Endothelial cell (in vitro differentiated cells): ENCODE measurements at places on chromosomes 3 and 15. TPM values are rescaled to one million over a fixed set of nuclear protein-coding genes. Genes with fewer than 3 reads are reported as not detected.

GRCh38 chr3:192597506-192597905 is 129.8 kb downstream of the FGF12 start:
- DNase-seq: no peak

- DNase-seq: no peak
These were observed 14.4 kb downstream of the TMPRSS7 start for GRCh38 chr3:112048911-112049310.

DNA sequence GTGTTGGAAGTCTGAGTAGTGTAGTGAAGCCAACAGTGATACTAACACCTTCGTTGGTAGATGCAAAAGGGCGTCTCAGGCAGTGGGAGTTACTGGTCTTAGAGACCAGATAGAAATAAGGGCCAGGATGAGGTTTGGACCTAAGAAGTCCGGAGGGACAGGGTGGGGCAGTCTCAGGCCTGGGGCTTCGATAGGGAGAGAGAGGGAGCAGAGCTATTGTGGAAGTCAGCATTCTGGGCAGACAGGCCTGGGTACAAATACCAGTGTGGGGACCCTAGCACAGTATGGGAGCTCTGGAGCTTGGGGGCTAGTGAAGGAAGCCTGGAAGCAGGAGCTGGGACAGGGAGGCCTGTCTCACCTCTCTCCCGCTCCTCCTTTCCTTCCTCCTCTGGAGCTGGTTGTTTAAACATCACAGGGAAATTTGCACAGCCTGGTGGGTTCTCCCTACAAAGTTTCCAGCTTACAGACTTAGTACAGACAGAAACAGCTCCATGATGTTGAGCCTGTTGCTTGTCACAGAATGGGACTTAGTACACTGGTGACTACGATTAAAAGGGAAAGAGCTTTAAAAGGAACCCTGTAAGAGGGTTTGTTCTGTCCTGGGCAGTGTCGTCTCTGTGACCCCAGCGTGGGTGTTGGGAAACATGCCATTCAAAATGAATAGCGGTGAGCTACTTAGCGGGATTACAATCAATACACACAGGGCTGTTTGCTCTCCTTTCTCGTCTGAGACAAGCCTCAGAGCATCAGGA is 76.4 kb upstream of the TNFAIP8L3 start:
- no peak for DNase-seq

DNA sequence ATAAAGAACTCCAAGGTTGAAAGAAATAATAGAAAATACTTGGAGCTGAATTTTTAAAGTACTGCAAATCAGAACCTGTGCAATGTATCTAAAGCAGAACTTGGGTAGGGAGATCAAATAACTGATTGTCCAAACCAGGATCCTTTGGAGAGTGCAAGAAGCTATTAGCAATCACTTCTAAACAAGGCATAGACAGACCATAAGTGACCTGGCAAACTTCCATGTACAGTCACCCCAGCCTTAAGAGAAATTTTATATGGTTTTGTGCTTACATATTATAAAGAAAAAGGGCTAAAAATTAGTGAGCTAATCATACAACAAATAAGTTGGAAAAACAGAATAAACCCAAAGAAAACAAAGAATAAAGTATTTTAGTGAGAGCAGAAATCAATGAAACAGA is 35.2 kb downstream of the ETV5 start:
- no peak for DNase-seq

DNA sequence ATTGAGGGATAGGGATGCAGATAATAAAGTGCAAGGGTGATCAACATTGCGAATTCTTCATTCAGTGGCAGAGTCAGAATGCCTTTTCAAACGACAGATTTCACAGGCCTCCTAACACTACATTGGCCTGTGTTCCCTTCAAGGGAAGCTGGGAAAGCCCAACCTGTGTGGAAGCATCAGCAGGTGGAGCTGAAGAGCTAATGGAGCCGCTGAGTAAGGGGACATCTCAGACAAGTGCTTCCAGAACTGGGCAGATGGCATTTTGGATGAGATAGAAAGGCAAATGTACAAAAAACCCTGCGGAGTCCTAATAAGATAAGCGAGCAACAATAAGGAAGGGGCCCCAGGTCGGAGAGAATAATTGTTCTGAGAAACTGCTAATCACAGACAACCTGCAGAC is 8.5 kb upstream of the SLC24A5 start:
- peak; percentile 38 for DNase-seq

DNA sequence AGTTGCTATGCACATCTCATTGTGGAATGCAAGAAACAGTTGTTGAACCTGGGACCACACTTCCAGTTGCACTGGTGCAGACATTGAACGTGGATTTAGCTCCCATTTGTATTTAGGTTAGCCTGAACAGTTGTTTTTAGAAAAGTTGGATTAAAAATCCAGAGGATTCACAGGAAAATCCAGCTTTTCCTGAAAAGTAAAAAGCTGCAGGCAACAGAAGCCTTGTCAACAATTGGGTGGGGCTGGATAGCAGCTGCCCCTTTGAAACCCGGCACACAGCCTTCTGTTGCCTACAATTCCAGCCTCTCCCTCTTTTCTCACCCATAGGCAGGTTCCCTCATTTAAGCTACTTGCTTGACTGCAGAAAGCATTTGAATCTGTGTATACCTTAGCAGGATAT is 165.3 kb upstream of the TBL1XR1 start:
- no peak for DNase-seq

GRCh38 chr15:44015545-44016305 is 179.3 kb downstream of the FRMD5 start:
- DNase-seq: no peak

- no peak for DNase-seq
These were observed 67.2 kb downstream of the CRTC3 start for GRCh38 chr15:90596943-90597342.

- no peak for DNase-seq
These were observed 190.7 kb upstream of the MCTP2 start for GRCh38 chr15:94040541-94041248.

GRCh38 chr15:40097968-40098476 is 10.7 kb downstream of the BMF start:
- no peak for DNase-seq

DNA sequence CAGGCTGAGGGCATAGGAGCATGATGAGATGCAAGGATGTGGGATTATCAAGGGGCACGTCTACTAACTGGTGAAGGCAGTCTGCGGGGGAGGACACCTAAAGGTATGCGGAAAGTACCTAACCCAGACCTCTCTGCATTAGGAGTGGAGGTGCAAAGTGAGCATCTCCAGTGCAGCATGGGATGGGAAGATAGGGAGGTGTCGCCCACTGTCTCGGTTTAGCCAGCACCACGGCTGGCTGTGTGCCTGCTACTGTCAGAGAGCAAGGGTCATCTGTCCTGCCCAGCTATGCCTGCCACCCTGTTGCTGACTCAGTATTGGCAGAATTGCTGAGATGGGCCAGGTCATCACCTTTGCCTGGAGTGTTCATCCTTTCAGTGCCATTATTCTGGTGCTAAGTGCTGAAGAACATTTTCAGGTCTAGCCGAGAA is 40.1 kb downstream of the OXNAD1 start:
- DNase-seq: no peak

DNA sequence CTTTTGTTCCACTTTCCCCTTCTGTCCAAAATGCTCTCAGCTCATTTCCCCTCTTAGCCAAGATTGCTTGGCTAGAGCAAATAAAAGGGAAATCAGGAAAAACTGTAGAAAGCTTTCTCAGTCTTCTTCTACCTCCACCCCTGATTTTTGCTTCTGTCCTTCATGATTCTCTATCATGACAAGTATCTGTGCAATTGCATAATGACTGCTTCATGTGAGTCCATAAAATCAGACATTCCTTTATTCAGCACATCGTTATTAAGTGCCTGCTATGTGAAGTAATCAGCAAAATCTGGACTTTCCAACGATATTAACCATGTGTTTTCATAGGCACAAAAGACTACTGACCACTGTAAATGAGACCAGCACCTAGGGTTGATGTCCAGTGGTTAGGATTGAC is 321.5 kb upstream of the CBLB start:
- DNase-seq: no peak

- no peak for DNase-seq
These were observed 49.7 kb downstream of the ST8SIA2 start for GRCh38 chr15:92443381-92443780.

DNA sequence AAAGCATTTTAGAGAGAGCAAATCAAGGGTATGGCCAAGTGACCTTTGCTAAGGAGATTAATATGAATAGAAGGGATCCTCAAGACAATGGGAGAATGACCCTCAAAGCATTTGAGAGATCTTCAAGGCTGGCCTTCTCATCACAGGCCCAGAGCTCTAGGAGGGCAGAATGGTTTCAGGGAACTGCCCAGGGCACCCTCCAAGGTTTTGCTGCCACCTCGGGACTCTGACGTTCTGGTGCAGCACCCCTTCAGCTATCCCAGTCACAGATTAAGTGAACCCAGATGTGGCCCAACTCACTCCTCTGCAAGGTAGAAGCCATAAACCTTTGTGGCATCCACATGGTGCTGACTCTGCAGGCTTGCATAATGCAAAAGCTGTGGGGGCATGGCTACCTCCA is 209.3 kb downstream of the TLE3 start:
- no peak for DNase-seq

DNA sequence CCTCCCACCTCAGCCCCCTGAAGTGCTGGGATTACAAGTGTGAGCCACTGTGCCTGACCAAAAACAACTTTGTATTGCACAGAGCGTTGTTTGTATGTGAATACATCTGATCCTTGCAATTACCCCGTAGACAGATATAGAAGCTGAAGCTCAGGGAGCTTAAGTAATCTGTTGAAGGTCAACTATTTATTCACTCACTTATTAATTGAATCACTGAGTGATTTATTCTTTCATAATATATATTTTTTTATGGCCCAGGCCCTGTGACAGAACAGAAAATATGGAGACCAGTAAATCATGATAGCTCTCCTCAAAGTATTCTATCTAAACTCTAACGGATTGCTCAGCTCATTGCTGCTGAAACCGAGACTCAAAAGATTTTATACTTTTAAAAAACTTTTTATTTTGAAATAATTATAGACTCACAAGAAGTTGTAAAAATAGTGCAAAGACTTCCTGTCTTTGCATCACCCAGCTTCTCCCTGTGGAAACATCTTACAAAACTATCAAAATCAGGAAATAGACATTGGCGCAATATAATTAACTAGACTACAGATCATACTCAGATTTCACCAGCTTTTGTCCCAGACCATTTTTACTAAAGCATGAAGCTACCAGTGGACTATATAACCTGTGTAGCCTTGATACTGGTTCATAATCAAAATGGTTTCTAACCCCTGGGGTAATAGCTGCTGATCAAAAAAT is 466.1 kb downstream of the PDCD6IP start:
- no peak for DNase-seq

- DNase-seq: no peak
These were observed 38.5 kb downstream of the B3GNT5 start for GRCh38 chr3:183291497-183292031.

DNA sequence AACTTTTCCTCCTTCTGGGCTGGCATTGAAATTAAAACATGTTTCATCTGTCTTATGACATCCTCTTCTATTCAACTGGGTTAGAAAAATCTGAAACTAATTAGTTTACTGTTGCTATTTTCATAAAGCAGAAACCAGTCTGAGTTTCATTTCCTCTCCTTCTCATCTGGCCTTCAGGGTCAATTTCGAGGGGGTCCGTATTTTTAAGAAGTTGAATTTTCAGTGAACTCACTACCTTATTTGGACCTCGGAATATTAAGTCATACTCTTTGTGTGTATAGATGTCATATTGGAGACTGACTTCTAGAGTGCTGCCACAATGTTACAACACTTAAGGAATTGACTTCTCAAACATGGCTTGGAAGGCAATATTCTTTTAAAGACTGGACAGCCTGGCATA is 485.9 kb downstream of the SQOR start:
- DNase-seq: no peak

DNA sequence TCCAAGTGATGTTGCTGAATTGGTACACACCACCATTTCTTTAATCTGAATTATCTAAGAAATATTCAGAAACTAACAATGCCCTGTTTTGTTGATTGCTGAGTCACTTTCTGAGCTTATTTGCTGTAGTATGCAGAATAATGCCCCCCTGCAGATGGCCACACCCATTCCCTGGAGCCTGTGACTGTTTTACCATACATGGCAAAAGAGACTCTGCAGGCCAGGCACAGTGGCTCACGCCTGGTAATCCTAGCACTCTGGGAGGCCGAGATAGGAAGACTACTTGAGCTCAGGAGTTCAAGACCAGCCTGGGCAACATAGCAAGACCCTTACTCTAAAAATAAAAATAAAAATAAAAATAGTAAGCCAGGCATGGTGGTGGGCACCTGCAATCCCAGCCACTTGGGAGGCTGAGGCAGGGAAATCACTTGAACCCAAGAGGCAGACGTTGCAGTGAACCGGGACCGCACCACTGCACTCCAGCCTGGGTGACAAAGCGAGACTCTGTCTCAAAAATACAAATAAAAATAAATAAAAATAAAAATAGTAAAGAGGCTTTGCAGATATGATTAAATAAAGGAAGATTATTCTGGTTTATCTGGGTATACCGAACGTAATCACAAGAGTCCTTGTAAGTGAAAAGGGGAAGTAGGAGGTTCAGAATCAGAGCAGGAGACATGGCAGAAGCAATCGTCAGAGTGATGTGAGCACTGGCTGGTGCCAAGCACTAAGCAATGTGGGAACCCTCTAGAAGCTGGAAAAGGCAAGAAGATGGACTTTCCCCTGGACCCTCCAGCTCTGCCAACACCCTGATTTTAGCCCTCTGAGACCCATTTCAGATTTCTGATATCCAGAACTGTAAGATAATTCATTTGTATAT is 19.0 kb downstream of the PCYT1A start:
- no peak for DNase-seq

DNA sequence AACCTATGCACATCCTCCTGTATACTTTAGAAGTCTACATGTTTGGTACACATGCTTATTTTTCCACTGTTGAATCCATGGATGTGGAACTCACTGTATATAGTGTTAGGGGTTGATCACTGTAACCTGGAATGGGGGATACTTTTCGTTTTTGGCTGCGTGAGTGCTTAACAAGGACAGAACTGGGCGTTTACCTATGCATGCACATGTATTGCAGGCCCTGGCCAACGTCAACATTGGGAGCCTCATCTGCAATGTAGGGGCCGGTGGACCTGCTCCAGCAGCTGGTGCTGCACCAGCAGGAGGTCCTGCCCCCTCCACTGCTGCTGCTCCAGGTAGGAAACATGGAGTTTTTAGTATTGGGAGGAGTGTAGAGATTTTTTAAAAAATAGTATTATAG is 2.3 kb downstream of the RPLP1 start:
- DNase-seq: no peak

DNA sequence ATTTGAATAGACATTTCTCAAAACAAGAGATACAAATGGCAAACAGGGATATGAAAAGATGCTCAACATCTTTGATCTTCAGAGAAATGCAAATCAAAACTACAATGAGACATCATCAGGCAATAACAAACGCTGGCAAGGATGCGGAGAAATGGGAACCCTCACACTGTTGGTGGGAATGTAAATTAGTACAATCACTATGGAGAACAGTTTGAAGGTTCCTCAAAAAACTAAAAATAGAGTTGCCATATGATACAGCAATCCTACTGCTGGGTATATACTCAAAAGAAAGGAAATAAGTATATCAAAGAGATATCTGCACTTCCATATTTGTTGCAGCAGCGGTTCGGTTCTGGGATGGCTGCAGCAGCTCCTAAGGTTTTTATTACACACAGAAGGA is 16.8 kb upstream of the LARS2 start:
- DNase-seq: no peak

LYSMD4 gene
- total RNA-seq: 13.1 TPM

MAP4 gene
- 155 TPM for total RNA-seq

SERINC4 gene
- total RNA-seq: not detected

SLC2A2 gene
- total RNA-seq: not detected

INSYN1 gene
- 4.8 TPM for total RNA-seq

BCL2A1 gene
- total RNA-seq: 2.1 TPM

SNX33 gene
- total RNA-seq: 17.3 TPM

ETV5 gene
- 40.6 TPM for total RNA-seq

CD80 gene
- not detected for total RNA-seq

PRR20G gene
- not detected for total RNA-seq

PLSCR2 gene
- not detected for total RNA-seq
